ENCODE measurements at places on chromosomes 2 and 18.

- DNase-seq: no peak
These were observed 171.3 kb downstream of the ARHGAP15 start for GRCh38 chr2:143300536-143300935.

DNA sequence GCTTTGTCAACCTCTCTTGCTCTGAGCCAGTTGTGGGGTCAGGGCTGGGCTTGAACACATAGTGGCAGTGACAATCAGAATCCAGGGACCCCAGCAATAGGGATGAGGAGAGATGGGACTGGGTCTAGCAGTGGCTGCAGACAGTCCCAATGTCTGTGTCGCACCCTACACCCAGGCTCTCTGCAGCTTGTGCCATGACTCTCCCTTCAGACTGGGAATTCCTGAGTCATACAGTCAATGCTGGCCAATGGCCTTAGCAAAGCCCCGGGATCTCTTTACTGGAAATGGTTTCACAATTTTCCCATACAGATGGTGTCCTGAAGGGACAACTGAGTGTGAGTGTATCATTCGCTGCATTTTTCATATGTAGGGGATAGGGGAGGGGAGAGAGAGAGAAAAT lies 74.2 kb upstream of the CELF4 start:
- DNase-seq: no peak

DNA sequence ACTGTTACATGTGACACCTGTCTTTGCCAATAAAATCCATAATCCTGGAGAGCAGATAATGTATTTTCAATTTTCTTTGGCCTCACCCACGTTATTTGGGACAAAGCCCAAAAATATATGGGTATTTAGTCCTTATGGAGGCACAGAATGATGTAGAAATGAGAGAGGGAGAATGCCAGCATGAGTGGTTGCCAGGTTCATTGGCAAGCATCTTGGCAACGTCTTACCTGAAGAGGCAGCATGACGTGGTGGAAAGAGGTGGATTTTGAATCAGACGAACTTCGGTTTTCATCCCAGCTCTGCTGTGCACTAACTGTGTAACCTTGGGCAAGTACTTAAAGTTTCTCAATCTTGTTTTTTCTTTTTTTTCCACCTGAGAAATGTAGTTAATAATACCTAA lies 969.6 kb upstream of the PIK3C3 start:
- no peak for DNase-seq

DNA sequence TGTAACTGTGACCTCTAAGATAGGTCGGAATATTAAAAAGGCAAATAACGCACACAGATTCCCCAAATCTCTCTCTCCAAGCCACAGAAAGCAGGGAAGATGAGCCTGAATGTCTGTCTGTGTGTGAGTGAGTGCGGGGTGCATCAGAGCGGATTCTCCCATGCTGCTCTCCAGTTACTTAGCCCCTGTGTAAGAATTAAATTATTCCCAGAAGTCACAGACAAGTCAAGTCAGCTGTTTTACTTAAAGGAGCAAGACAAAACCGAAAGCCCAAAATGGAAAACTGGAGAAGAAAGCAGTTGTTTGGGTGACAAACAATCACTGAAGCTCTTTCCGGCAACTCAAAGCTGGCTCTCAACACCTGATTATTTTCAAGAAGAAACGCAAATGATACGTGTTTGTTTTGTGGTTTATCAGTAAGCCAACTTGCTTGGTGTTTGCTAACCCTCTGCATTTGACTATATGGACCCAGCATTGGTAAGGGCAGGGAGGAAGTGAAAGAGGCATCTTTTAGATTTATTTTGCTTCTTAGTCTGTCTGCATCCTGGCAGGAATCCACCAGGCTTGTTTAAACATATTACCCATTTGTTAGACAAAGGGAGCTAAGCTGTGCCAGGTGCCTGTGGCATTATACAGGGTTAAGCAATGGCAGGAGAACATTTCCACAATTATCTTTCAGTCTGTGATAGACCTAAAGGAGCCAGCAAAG lies 121.5 kb upstream of the CREB1 start:
- DNase-seq: no peak

DNA sequence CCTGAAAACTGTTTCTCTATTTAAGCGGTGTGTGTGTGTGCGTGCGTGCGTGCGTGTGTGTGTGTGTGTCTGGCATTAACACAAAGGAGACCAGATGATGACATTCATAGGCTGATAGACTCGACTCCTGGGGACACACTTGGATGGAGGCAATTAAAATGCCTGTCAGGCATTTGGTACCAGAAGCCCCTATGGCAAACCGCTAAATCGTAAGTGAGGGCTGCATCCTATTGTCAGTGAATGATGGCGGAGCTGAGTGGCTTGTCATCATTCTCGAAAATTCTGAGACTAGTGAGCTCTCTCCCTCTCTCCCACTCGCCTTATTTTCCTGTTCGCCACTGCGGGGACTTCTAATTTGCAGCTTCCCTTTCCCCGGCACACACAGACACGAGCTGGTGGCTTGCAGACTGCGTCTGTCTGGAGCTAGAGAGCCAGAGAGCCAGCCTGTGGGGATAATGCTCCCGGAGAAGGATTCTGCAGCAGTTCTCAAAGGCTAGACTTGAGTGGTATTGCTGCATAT lies 155.4 kb downstream of the MAP2 start:
- DNase-seq: no peak

GRCh38 chr2:84879584-84880394 lies 1.1 kb downstream of the TRABD2A start:
- DNase-seq: no peak

- DNase-seq: no peak
These were observed 60.3 kb upstream of the GREB1L start for GRCh38 chr18:21181766-21182165.

GRCh38 chr18:2150566-2150965 lies 420.7 kb downstream of the METTL4 start:
- DNase-seq: no peak

GRCh38 chr2:204187229-204188083 lies 250.9 kb downstream of the ICOS start:
- no peak for DNase-seq

Data from D341Med (cell line).